Myocyte (in vitro differentiated cells): ENCODE measurements at places on chromosomes 12 and 14. TPM values are rescaled to one million over a fixed set of nuclear protein-coding genes. Genes with fewer than 3 reads are reported as not detected.

- no peak for DNase-seq
These were observed 91.8 kb upstream of the RIC8B start for GRCh38 chr12:106682594-106683234.

GRCh38 chr12:126033751-126034150, 968.5 kb downstream of the AACS start:
- no peak for DNase-seq

The CLEC9A gene
- not detected in 2 replicates for total RNA-seq

- DNase-seq, result no peak
These were observed 200.1 kb downstream of the VRK1 start for GRCh38 chr14:96997269-96997668.

DNA sequence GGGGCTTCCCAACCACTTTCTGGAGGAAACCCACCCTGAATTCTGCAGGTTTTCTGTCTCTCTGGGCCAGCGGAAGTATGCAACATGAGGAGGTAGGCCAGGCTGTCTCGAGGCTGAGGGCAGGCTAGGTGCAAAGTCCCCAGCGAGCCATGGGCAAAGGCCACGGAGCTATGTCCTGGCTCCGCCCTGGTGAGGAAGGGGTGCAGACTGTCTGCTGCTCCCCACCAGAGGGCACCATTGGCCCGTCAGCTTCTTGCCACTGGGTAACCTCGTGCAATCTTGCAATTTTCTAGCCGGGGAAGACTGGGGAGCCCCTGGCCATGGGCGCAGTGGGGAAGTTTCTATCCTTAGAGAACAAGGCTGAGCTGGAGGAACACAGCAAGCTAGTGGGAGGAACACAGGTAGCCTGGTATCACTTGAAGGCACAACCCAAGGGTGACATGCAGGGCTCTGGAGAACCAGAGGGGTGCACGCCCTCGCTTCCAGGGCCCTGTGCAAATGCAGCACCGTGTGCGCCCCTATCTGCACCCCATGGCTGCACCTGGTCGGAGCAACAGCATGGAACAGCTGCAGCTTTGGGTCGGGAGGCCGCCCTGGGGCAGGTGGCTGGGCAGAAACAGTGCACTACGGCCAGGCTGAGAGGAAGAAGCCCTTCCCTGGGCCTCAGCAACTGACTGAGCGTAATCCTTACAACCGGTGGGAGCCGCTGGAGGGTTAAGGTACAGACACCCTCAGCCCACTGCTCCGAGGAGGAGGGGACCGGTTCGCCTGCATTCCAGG, 27.6 kb upstream of the RPLP0 start:
- peak; percentile 89 for DNase-seq

The SLC16A7 gene
- 7.5 and 16.2 TPM in 2 replicates for total RNA-seq

- no peak for DNase-seq
These were observed 176.9 kb downstream of the ANO2 start for GRCh38 chr12:5768171-5768570.

- peak; percentile 46 for DNase-seq
These were observed 214.9 kb downstream of the ADAMTS20 start for GRCh38 chr12:43336962-43337555.

- DNase-seq, result no peak
These were observed 18.1 kb downstream of the RPH3A start for GRCh38 chr12:112809684-112810083.

DNA sequence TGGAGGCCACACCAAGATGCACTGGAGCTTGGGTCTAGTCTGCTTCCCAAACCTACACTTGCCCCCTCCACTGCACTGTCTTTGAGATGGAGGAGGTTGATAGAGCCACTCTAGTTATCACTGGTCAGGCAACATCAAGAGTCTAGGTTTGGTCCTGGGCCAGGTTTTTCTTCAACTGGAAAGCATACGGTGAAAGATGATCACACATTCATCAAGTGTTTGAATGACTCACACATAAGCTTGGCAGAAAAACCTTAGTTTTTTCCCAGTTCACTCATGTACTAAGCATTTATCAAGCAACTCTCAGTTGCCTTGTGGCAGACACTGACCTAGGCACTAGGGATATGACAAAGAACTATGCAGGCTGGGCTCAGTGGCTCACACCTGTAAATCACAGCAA, 84.5 kb downstream of the PLEKHG3 start:
- DNase-seq, result peak; percentile 77

DNA sequence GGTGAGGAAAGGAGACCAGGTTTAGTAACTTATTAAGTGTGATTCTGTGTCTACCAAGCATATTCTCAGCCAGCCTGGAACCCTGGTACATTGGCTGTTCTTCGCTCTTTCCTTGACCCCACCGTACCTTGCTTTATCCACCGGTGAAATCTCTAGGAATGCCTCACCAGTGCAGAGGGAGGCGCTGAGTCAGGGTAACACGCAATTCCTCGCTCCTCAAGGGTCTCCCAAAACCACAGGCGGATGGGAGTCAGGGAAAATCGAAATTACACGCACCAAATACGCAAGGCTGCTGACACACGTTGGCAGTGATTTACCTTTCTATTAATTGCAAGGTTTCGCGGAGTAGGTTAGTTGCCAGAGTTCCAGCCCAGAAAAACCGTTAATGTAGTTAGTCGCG, 845 bp downstream of the L3HYPDH start:
- DNase-seq, result peak; percentile 24

The SMOC1 gene
- 0.21 and 1.4 TPM in 2 replicates for total RNA-seq

DNA sequence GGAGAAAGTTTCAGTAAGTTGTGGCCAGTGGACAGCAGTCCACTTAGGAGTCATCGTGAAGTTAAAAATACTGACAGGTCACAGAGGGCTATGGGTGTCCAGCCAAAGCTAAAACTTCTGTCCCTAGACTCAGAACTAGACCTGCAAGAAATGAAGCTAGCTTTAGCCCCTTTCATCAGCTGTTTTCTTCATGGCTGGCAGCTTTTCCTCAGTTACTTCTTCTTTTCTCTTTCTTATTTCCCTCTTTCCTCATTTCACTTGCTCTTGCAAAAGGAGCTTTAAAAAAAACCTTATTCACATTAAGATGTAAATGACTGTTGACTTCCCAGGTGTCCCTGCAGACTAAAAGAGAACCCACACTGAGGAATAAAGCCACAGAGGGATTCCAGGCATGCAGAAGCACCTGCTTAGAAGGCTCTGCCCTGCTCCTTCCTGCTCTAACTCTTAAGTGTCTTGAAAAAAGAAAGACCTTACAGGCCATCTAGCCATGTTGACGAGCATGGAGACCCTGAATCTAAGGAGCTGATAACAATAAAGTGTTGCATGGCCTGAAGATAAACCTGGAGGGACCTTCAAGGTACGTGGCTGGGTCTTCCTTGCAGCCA, 69.7 kb upstream of the CCND2 start:
- no peak for DNase-seq

DNA sequence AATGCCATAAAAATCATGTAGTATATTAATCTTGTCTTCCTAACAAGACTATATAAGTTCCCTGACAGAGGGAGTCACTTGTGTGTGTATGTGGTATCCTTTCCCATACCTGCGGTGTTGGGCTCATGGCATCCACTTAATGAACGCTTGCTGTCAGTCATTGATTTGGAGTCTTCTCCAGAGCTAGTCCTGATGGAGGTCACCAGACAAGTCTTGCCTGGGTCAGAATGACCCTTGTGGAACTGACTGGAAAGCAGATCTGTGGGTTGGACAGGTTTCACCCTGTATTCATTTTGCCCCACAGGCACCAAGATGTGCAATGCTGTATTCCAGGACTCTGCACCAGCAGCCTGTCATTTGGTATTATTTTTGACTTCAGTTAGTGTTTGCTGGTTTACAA, 27.3 kb upstream of the WNK1 start:
- DNase-seq, result no peak

- DNase-seq, result no peak
These were observed 14.1 kb downstream of the EIF5 start for GRCh38 chr14:103348154-103348553.

The KIF21A gene
- total RNA-seq, result 4.5 and 7.7 TPM in 2 replicates

The NTF3 gene
- total RNA-seq, result 1.0 and 1.9 TPM in 2 replicates

DNA sequence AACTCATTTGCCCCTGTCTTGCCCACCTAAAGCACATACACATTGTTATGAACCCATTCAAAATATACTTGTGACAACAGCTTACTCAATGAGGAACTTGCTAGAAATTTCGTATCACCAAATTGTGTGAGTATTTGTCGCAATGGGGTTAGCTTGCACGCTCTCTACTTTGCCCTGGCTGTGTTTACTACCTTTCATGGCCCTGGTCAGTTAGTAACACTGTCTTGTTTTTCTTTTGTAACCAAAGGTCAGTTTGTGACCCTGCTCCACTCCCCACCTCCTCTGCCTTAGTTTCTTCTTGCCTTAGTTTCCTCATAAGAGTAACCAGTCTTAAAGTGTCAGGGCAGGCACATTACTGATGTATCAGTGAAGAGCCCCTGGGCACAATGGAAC, 205.8 kb upstream of the EEA1 start:
- no peak for DNase-seq

GRCh38 chr14:33432407-33433023, 493.8 kb downstream of the NPAS3 start:
- peak; percentile 15 for DNase-seq

The KRT83 gene
- total RNA-seq, result not detected in 2 replicates

GRCh38 chr14:29804481-29805266, 123.0 kb downstream of the PRKD1 start:
- no peak for DNase-seq

The RTN1 gene
- 0.29 and 0.36 TPM in 2 replicates for total RNA-seq

GRCh38 chr12:6947615-6948014, 3.5 kb upstream of the PTPN6 start:
- DNase-seq, result no peak

The DAO gene
- not detected in 2 replicates for total RNA-seq

DNA sequence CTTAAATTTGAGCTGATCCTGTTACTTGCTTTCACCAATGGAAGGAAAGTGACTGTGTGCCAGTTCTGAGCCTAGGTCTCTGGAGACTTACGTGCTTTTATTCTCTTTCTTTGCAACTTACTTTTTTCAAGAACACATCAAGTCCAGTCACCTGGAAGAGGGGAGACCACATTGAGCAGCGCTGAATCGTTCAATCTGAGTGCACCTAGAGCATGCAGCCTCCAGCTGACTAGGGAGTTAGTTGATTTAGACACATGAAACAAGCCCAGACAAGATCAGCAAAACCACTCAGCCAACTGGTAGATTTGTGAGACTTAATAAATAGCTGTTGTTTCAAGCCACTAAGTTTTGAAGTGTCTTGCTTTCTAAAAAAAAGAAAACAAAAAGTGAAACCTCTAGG, 1014.8 kb upstream of the FBXO33 start:
- DNase-seq, result no peak

DNA sequence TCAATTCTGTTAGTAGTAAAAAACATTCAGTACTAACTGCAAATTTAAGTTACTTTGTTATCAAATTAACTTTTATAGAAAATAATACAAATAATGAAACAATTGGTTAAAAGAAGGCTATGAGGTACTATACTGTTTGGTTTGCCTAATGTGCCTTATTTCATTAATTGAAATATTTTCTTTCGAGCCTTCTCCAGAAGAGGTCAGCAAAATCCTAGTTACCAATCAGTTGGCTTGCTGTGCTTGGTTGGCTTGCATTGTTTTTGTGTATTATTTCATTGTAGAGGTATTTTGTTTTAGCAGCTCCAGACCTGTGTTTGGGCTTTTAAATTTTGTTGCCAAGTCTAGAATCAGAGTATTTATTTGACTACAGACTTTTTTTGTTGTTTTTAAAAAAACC, 68.5 kb downstream of the AEBP2 start:
- peak; percentile 18 for DNase-seq

GRCh38 chr14:94914191-94914590, 144.3 kb upstream of the GSC start:
- no peak for DNase-seq

The ATN1 gene
- 11.3 and 15.2 TPM in 2 replicates for total RNA-seq

GRCh38 chr14:53306267-53306721, 153.2 kb upstream of the DDHD1 start:
- DNase-seq, result peak; percentile 69

The NCKAP5L gene
- total RNA-seq, result 95.7 and 112 TPM in 2 replicates

- DNase-seq, result no peak
These were observed 221.6 kb downstream of the LRRK2 start for GRCh38 chr12:40446385-40446784.

GRCh38 chr14:37932008-37932407, 275.7 kb upstream of the SSTR1 start:
- no peak for DNase-seq

- DNase-seq, result no peak
These were observed 297.9 kb downstream of the BCL11B start for GRCh38 chr14:98974113-98974512.

DNA sequence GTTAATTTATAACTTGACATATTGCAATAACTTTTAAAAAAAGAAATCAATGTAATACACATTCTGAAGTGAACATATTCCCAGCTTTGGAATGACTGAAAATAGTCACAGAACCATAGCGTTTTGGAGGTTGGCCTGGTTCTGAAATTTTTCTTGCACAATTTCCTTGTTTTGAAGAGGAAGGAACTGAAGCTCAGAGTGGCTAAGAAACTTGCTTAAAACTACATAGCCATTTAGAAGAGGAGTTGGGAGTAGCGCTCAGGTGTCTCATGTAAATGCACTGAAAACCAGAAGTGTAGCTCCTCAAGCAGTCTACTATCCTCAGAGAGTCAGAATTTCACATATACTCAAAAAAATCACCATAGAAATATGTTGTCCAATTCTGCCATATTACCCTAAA, 41.2 kb downstream of the SLC38A1 start:
- no peak for DNase-seq

The NRXN3 gene
- total RNA-seq, result 0.05 and 0.16 TPM in 2 replicates

DNA sequence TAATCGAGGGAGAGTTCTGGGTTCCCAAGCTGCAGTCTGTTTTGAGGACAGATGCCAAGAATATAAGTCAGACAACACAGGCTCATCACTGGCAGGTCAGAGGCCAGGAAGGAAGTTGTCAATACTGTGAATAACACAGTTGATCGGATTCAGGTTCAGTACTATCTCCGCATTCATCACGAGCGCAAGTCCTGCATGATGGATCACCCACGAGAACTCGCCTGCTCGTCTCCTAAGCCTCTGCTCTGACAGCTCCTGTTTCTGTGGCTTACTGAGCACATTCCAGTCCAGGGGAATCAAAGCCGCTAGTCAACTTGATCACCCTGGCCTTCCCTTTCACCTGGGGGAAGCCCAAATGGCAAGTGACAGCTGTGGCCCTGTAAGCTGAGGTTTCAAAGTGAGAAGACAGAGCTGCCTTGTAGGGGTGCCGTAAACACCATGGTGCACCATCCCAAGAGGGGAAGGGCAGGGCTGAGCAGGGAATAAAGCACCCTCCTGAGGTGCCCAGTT, 60.1 kb upstream of the DICER1 start:
- peak; percentile 47 for DNase-seq

The ENDOU gene
- total RNA-seq, result not detected in 2 replicates

- no peak for DNase-seq
These were observed 88.1 kb downstream of the PIWIL1 start for GRCh38 chr12:130425698-130426245.
